ENCODE measurements at places on chromosomes 6 and 20. TPM values are rescaled to one million over a fixed set of nuclear protein-coding genes. Genes with fewer than 3 reads are reported as not detected.
A peak's percentile ranks its signal among the peaks of the same experiment; 100 is the strongest.

- H3K27me3 ChIP-seq = no peaks in the 10 kb centered on the region
- DNase-seq = no peak
- no peaks in the 10 kb centered on the region for H3K36me3 ChIP-seq
- no peak overlapping the region for H3K27ac ChIP-seq
These were observed 147.9 kb downstream of the TFAP2B start for GRCh38 chr6:50966532-50966931.

DNA sequence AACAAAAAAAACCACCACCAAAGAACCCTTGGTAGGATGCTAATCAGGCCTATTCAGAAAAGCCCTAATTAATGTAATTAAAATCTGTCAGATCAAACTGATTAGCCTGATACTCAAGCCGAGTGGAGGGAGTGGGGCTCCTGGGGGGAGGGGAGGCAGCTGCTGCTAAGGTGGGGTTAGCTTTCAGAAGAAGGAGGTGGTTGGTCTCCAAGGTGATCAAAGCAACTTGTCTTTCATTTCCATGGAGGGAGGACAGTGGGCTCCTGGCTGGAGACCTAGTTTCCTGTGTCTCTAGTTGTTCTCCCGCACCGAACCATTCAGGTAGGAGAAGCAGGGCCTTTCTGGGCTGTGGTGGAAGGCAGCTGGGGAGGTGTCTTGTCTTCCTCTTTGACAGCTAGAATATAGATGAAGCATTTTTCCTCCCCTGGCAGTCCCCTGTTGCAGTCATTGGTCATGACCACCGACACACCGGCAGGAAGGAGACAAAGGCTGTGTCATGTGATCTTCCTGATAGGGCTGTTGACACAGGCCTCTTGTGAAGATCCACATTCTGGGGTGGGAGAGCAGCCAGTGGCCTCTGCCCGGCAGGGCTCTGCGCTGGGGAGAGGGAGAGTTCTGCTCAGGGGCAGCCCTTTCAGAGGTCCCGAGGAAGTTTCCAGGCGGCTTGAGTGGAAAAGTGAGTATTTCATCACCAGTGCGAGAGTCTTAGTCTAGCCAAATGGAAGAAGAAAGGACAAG lies 39.9 kb upstream of the PRDM1 start:
- peaks cover 5% of the 10 kb centered on the region for H3K4me1 ChIP-seq
- H3K27ac ChIP-seq = no peak overlapping the region
- H3K27me3 ChIP-seq = peaks cover 10% of the 10 kb centered on the region

GRCh38 chr6:107819217-107819616 lies 4.9 kb downstream of the SCML4 start:
- H3K36me3 ChIP-seq = peaks cover 4% of the 10 kb centered on the region
- peak overlapping the region; percentile 98 for H3K4me3 ChIP-seq
- H3K27me3 ChIP-seq = no peaks in the 10 kb centered on the region
- DNase-seq = no peak

DNA sequence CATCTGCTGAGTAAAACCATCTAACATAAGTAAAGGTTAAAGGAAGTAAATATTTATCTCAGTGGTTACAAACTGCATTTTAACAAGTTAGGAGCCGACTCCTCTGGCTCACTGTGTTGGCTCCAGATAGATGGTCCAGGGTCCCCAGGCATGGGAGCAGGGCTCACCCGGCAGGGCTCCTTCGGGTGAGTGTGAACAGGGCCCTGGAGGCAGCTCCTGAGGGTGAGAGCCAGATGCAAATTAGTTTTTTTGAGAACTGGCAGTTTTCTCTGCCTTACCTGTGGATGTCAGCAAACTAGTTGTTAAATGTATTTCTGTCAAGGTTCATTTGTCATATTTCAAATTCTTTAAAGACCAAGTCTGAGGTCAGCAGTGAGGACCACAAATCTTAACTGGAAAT lies 21.5 kb downstream of the TPBG start:
- H3K36me3 ChIP-seq = no peaks in the 10 kb centered on the region
- H3K4me1 ChIP-seq = no peaks in the 10 kb centered on the region
- no peak for DNase-seq
- no peak overlapping the region for H3K27ac ChIP-seq
- H3K4me3 ChIP-seq = no peak overlapping the region

- no peak overlapping the region for H3K27ac ChIP-seq
- DNase-seq = no peak
- H3K27me3 ChIP-seq = no peaks in the 10 kb centered on the region
These were observed 1532.7 kb downstream of the HACE1 start for GRCh38 chr6:103326760-103327757.

DNA sequence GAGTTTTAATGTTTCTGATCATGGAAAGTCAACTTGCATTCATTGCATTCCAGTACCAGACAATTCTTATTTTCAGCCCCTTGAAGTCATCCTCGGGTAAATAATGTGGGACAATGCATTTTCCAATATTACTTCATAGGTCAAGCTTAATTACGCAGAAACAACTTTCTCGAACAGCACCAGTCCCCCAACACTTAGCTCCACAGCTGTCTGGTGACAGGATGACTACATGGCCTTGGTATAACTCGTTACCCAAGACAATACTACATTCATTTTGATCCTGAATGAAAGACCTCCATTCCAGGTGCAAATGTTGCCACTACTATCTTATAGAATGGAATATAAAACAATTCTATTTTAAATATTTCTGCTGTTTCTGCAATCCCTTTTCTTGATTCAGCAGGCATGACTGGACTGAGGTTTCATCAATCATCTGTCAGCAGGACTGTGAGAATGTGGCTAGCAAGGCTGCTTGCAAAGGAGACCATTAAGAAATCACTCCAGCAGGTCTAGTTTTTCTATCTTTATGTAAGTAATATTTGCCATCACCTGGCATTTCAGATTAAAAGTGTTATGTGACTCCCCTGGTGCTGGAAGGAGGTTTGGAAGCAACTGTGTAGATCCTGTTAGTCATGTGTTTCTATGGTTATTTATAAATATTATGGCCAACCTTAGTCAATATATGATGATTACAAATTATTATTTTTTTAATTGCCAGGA lies 147.9 kb downstream of the HAO1 start:
- no peak overlapping the region for H3K4me3 ChIP-seq
- H3K27me3 ChIP-seq = no peaks in the 10 kb centered on the region
- DNase-seq = no peak
- no peak overlapping the region for H3K27ac ChIP-seq
- no peaks in the 10 kb centered on the region for H3K36me3 ChIP-seq
- H3K4me1 ChIP-seq = no peaks in the 10 kb centered on the region

- H3K36me3 ChIP-seq = peaks cover 2% of the 10 kb centered on the region
- DNase-seq = no peak
- no peaks in the 10 kb centered on the region for H3K27me3 ChIP-seq
- H3K4me3 ChIP-seq = peak overlapping the region; percentile 96
These were observed 963 bp upstream of the RMND1 start for GRCh38 chr6:151452750-151453427.

GRCh38 chr20:650954-651353 lies 2.0 kb downstream of the SRXN1 start:
- H3K4me1 ChIP-seq = peaks cover 7% of the 10 kb centered on the region
- H3K27ac ChIP-seq = no peak overlapping the region
- DNase-seq = no peak
- H3K27me3 ChIP-seq = no peaks in the 10 kb centered on the region

GRCh38 chr6:158468666-158469065 lies 91.2 kb upstream of the TMEM181 start:
- H3K27ac ChIP-seq = no peak overlapping the region
- H3K36me3 ChIP-seq = peaks cover 55% of the 10 kb centered on the region
- peaks cover 7% of the 10 kb centered on the region for H3K4me1 ChIP-seq
- H3K27me3 ChIP-seq = no peaks in the 10 kb centered on the region
- DNase-seq = no peak
- H3K4me3 ChIP-seq = no peak overlapping the region

GRCh38 chr6:106287215-106287614 lies 38.3 kb downstream of the ATG5 start:
- H3K27me3 ChIP-seq = no peaks in the 10 kb centered on the region
- no peak for DNase-seq
- H3K36me3 ChIP-seq = peaks cover 21% of the 10 kb centered on the region
- no peak overlapping the region for H3K4me3 ChIP-seq
- peaks cover 50% of the 10 kb centered on the region for H3K4me1 ChIP-seq

- H3K27ac ChIP-seq = peak overlapping the region; percentile 25
- peak overlapping the region; percentile 94 for H3K4me3 ChIP-seq
- no peaks in the 10 kb centered on the region for H3K36me3 ChIP-seq
These were observed 1.1 kb downstream of the LRRC1 start for GRCh38 chr6:53795702-53796450.

GRCh38 chr6:167501831-167502385 lies 177.0 kb downstream of the TTLL2 start:
- H3K27me3 ChIP-seq = peaks cover 2% of the 10 kb centered on the region
- no peak overlapping the region for H3K4me3 ChIP-seq
- DNase-seq = no peak
- no peaks in the 10 kb centered on the region for H3K36me3 ChIP-seq

- no peak overlapping the region for H3K4me3 ChIP-seq
- DNase-seq = no peak
- peaks cover 66% of the 10 kb centered on the region for H3K36me3 ChIP-seq
These were observed 21.4 kb upstream of the GMDS start for GRCh38 chr6:2266841-2267240.

DNA sequence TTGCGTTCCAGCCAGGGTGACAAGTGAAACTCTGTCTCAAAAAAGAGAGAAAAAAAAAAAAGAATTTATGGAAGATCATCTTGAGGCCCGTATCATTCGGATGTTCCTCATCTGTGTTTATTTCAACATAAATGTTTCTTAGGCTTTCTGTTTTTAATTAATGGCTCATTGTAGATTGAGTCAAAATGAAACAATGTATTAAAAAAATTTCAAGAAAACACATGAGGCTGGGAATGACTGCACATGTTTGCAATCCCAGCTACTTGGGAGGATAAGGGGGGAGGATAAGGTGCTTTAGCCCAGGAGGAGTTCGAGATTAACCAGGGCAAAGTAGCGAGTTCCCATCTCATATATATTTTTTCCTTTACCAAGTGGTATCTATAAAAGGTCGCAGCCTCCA lies 47.3 kb downstream of the ITCH start:
- no peak for DNase-seq
- peaks cover 64% of the 10 kb centered on the region for H3K36me3 ChIP-seq
- no peak overlapping the region for H3K4me3 ChIP-seq
- no peaks in the 10 kb centered on the region for H3K27me3 ChIP-seq

GRCh38 chr20:51712501-51713212 lies 55.5 kb downstream of the ATP9A start:
- peaks cover under 1% of the 10 kb centered on the region for H3K27me3 ChIP-seq
- H3K27ac ChIP-seq = no peak overlapping the region
- DNase-seq = no peak
- no peaks in the 10 kb centered on the region for H3K4me1 ChIP-seq
- H3K36me3 ChIP-seq = no peaks in the 10 kb centered on the region
- no peak overlapping the region for H3K4me3 ChIP-seq

DNA sequence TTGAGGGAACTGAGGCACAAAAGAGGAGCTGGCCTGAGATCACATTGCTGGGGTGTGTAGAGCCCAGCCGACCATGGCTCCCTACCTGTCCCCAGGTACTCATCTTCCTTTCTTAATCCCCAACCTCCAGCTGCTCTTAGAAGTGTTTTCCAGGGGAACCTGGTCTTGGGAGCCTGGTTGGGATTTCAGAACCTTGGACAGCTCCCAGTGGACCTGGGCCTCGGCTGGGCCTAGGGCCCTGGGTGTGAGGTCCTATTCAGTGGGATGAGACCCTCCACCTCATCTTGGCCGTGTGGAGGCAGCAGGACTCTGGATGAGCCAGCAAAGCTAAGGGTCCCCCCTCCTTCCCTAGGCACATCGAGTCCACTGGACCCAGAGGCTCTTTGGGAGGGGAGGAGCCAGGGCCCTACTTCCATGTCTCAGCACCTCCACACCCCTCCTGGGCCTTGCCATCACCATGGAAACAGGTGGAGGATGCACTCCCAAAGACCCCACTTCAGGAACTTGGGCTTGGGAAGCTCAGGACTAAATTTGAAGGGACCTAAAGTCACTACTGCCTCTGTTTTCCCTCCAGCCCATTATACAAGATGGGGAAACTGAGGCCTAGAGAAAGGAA lies 38.5 kb downstream of the DLGAP4 start:
- no peak overlapping the region for H3K27ac ChIP-seq
- no peaks in the 10 kb centered on the region for H3K36me3 ChIP-seq
- H3K4me3 ChIP-seq = no peak overlapping the region
- H3K27me3 ChIP-seq = peaks cover 3% of the 10 kb centered on the region
- no peak for DNase-seq

DNA sequence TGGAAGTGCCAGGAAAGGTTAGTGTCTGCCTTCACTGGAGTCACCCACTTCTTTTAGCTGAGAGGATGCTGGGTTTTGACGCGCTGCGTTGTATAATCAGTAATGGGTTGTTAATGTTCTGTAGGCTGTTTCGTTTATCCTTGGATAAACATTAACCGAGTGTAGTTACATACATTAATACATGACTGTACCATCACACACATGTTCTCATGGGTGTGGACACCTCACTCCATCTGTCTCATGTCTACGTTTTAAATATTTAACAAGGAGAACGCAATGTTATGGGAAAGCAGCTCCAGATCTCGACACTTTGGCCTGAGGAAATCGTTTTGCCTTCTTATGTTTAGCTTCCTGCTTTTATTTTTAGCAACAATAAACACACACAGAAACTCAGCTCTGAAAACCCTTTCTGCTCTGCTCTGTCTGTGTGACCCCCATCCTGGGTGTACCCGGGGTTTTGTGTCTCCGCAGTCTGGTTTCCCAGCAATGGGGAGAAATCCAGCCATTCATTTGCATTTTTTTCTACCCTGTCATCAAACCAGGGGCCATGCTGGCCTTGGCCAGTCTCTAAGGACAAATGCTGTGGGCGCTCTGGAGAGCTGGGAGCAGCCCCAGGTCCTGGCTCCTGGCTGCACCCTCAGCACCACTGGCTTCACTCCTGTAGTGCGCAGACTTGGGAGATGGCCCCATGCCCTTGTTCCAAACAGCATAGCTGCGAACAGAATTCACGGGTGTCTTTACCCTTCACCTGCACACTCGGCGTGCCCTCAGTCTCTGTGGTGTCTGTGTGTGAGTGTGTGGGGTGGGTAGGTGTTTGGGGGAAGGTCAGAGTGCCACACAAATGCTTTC lies 110.8 kb downstream of the ERMARD start:
- no peak for DNase-seq
- H3K4me3 ChIP-seq = no peak overlapping the region
- peaks cover 46% of the 10 kb centered on the region for H3K4me1 ChIP-seq
- no peak overlapping the region for H3K27ac ChIP-seq

Gene CCM2L
- total RNA-seq = not detected

Gene PRDM13
- total RNA-seq = not detected

Gene MYBL2
- total RNA-seq = 0.27 TPM

Gene NKAIN4
- total RNA-seq = not detected

Gene CCN5
- not detected for total RNA-seq

Gene LY86
- 3.0 TPM for total RNA-seq

Gene NFS1
- total RNA-seq = 25.5 TPM

Gene BTNL2
- total RNA-seq = not detected

Gene NNAT
- total RNA-seq = not detected

Gene KCNQ2
- total RNA-seq = 0.30 TPM

Gene FAXC
- total RNA-seq = not detected
